Activated CD4-positive, alpha-beta T cell treated with anti-CD3 and anti-CD28 coated beads, Interleukin-2, amount 10 ng/mL, durations not matched to agents 24 days and 14 days (primary cell): ENCODE measurements at places on chromosomes 1 and 21. TPM values are rescaled to one million over a fixed set of nuclear protein-coding genes. Genes with fewer than 3 reads are reported as not detected.

Gene MROH7
- 0.07 and 0.12 TPM in 2 replicates for total RNA-seq

Gene CR1
- not detected in 2 replicates for total RNA-seq

DNA sequence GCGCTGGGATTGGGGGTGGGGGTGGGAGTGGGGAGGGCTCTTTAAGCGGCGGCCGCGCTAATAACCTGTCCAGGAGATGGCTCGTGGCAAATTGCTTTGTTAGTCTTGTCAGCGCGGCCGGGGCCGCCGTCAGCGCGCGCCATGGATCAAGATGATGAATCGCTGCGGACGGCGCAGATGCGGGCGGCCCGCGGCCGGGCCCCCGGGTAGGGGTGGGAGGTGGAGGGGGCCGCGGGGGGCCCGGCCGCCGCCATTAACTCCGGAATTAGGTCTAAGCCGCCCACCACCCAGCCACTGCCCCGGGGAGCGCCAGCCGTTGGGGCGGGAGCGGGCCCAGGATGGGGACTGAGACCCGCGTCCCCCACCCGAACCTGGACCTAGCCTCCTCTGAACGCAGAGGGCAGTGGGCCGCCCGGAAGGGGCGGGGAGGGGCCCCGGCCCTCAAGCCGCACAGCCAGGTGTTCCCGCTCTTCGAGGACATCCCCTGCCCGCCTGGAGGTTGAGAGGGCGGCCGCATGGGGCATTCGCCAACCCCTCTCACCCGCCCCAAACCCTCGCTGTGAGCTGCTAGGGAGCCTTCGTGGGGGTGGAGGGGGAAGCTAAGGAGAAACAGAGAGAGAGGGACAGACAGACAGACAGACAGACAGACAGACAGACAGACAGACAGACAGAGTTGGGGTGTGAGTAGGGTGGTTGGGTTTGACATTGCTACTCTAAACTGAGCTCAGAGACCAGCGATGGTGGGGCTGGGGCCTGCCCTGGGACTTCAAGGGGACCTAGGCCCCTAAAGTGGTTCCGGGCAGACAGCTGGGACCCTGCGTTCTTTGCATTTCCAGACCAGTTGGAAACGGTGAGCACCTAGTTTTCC is 3.8 kb upstream of the DMBX1 start:
- H3K36me3 ChIP-seq, result peaks cover 5% of the 10 kb centered on the region
- H3K27ac ChIP-seq, result no peak overlapping the region
- H3K4me3 ChIP-seq, result no peak overlapping the region
- H3K4me1 ChIP-seq, result peaks cover 12% of the 10 kb centered on the region
- DNase-seq, result no peak
- H3K27me3 ChIP-seq, result peaks cover 83% of the 10 kb centered on the region

DNA sequence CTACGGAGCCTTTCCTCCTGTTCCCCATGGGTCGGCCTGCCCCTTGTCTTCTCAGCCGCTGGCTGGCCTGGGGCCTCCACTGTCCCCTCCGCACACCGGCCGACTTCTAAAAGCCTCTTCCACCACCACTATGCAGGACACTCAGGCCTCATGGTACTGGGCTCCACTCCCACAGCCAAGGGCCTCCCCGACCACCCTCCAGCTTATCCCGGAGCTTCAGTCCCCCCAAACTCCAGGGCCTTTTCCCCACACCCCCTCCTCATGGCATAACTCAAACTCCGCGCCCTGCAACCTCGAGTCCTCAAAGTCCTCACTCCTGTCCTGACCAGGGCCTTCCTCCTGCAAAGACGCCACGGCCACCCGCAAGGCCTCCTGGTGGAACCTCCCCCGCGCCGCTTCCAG is 2.0 kb downstream of the LRRC41 start:
- peaks cover 29% of the 10 kb centered on the region for H3K4me1 ChIP-seq
- peak overlapping the region; percentile 99 for H3K4me3 ChIP-seq
- DNase-seq, result no peak
- H3K36me3 ChIP-seq, result peaks cover 43% of the 10 kb centered on the region

DNA sequence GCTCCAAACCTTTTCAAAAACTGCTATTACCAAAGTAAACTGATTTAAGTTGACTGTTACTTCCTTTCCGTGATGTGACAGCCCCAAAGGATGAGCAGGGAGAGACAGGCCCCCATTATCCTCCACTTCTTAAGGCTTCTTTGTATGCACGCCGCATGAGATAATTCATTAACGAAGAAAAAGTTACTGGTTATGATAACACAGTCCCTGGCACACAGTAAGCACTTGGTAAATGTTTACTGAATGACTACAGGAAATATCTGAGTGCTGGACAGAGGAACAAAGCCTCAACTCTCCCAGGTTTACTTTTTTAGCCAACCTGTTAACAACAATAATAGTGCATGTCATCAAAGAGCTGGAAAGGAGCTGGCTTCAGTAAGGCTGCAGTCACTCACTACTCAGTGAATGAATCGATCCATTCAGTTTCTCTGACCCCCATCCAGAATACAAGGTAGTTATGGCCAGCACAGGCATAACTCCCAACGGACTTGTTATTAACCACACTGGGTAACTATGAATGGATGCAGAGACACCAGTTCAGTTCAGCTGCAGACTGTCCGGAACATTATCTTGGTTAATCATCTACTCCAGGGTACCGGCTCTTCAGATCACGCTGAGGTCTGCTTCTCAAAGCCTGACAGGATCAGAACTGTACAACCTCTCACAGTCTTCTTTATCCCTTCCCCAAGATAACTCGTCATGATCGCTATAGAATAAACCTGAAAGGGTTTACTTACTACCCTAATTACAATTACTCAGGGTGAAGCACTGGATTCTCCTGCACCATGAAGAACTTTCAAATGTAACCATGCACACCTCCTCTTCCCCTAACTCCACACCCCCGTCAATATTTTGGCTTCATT is 58.3 kb downstream of the TGFBR3 start:
- H3K4me3 ChIP-seq, result no peak overlapping the region
- H3K4me1 ChIP-seq, result peaks cover 4% of the 10 kb centered on the region
- no peak overlapping the region for H3K27ac ChIP-seq

- H3K4me3 ChIP-seq, result no peak overlapping the region
- peaks cover 23% of the 10 kb centered on the region for H3K4me1 ChIP-seq
- peak; percentile 73 for DNase-seq
Measured at GRCh38 chr1:161792740-161793139, 26.6 kb downstream of the ATF6 start.

Gene KRTAP13-2
- total RNA-seq, result not detected in 2 replicates

- H3K4me1 ChIP-seq, result no peaks in the 10 kb centered on the region
- no peak for DNase-seq
- no peak overlapping the region for H3K27ac ChIP-seq
- peaks cover 33% of the 10 kb centered on the region for H3K27me3 ChIP-seq
Measured at GRCh38 chr1:204896023-204896422, 25.4 kb downstream of the NFASC start.

GRCh38 chr1:226325178-226325577 is 16.2 kb upstream of the LIN9 start:
- no peaks in the 10 kb centered on the region for H3K36me3 ChIP-seq
- no peak overlapping the region for H3K27ac ChIP-seq
- H3K4me3 ChIP-seq, result no peak overlapping the region
- peaks cover 6% of the 10 kb centered on the region for H3K27me3 ChIP-seq

DNA sequence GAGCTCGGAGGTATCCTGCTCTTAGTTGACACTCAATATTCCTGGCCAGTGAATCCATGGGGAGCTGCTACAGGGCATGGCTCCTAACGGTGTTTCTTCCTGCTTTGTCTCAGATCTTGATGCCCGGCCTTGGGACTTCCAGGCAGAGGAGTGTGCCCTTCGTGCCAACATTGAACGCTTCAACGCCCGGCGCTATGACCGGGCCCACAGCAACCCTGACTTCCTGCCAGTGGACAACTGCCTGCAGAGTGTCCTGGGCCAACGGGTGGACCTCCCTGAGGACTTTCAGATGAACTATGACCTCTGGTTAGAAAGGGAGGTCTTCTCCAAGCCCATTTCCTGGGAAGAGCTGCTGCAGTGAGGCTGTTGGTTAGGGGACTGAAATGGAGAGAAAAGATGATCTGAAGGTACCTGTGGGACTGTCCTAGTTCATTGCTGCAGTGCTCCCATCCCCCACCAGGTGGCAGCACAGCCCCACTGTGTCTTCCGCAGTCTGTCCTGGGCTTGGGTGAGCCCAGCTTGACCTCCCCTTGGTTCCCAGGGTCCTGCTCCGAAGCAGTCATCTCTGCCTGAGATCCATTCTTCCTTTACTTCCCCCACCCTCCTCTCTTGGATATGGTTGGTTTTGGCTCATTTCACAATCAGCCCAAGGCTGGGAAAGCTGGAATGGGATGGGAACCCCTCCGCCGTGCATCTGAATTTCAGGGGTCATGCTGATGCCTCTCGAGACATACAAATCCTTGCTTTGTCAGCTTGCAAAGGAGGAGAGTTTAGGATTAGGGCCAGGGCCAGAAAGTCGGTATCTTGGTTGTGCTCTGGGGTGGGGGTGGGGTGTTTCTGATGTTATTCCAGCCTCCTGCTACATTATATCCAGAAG is 16.7 kb downstream of the ALX3 start:
- H3K36me3 ChIP-seq, result peaks cover 67% of the 10 kb centered on the region
- no peaks in the 10 kb centered on the region for H3K27me3 ChIP-seq

DNA sequence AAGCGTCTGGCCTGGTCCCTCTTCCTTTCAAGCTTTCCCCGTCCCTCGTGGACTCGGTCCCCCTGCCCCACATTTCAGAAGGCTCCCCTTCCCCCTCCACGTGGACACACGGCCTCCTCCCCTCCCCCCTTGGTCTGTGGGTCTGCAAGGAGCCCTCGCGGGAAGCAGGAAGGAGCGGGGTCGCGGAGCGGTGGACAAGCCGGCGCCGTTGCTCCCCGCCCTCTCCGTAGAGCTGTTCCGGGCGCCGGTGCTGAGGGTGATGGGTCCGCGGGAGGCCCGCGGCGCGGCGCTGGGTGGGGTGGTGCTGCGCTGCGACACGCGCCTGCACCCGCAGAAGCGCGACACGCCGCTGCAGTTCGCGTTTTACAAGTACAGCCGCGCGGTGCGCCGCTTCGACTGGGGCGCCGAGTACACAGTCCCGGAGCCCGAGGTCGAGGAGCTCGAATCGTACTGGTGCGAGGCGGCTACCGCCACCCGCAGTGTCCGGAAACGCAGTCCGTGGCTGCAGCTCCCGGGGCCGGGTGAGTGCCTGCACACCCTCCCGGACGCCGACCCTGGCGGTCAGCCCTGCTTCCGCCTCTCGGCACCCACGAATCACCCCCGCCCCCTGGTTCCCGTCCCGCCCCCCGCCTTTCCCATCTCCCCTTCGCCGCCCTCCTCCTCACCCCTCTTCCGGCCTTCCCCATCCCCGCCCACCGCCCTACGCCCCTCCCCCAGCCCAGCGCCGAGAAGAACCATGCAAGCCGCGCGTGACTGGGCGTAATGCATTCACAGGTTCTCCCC is 5.3 kb downstream of the FCRLB start:
- H3K27ac ChIP-seq, result peak overlapping the region; percentile 8
- peaks cover 46% of the 10 kb centered on the region for H3K4me1 ChIP-seq
- peak; percentile 91 for DNase-seq
- H3K27me3 ChIP-seq, result peaks cover 67% of the 10 kb centered on the region

GRCh38 chr1:42043811-42044210 is 109.4 kb upstream of the GUCA2B start:
- H3K4me1 ChIP-seq, result no peaks in the 10 kb centered on the region
- H3K36me3 ChIP-seq, result no peaks in the 10 kb centered on the region
- H3K27me3 ChIP-seq, result peaks cover 16% of the 10 kb centered on the region
